MM.1S (cell line): ENCODE measurements at places on chromosomes 2 and 18.

DNA sequence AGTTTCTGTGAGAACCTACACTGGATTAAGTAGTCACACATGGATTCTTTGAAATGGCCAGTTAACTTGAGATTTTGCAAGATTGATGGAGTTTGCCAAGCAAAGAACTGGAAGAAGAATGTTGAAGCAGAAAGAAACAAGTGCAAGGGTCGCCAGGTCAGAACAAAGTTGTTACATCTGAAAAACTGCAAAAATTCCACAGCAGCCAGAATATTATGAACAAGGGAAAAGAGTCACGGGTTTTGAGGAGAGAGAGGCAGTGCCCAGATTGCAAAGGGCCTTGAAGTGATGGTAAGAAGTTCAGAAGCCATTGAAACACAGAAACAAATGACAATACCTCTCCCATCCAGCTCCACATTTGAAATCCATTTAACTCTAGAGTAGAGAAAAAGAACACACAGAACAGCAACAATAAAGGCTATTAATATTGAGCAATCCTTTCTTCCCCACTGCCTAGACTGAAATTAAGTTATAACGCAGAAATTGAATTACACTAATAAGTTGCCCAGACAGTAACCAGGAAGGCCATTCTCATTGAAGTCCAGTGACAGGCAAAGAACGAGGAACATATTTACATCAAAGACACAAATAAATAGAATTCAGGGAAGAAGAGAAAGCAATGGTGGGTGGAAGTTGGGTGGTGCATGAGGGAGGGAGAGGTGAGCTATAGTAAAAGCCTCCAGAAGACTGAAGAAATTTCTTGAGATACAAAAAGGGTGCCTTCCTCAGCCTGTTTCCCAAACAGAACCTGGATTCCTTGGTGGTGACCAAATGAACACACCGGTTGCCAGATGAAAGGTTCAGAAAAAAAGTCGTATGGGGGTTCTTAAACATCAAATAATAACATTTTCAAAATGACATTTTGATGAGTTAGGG is 80.6 kb downstream of the ARHGAP15 start:
- no peak for DNase-seq

- DNase-seq = no peak
Measured at GRCh38 chr2:175383286-175383685, 201.8 kb upstream of the ATP5MC3 start.

- peak; percentile 49 for DNase-seq
Measured at GRCh38 chr18:11654736-11655605, 34.1 kb upstream of the GNAL start.

- no peak for DNase-seq
Measured at GRCh38 chr2:238173692-238174091, 14.9 kb downstream of the ERFE start.
